ENCODE measurements at places on chromosomes 4 and X.

- no peak for DNase-seq
Measured at GRCh38 chrX:16022580-16023200, 100.7 kb upstream of the GRPR start.

DNA sequence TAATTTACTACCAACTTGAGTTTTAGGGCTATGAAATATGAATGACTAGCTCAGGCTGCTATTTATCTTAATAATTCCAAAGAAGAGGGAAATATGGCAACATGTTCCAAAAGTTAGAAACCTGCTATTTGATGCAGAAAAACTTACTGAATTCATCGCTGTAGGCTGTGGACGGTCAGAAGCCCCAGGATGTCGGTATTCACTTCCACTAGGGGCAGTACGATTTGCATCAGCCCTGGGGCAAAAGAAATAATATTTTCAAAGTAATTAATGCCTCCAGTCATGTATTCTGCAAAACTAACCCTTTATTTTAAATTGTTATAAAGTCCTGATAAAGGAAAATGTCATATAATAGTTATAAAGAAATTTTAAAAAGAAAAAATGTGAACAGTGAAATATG lies 4.5 kb downstream of the PLRG1 start:
- no peak for DNase-seq

GRCh38 chr4:171118091-171118490 lies 695.1 kb upstream of the GALNTL6 start:
- no peak for DNase-seq

DNA sequence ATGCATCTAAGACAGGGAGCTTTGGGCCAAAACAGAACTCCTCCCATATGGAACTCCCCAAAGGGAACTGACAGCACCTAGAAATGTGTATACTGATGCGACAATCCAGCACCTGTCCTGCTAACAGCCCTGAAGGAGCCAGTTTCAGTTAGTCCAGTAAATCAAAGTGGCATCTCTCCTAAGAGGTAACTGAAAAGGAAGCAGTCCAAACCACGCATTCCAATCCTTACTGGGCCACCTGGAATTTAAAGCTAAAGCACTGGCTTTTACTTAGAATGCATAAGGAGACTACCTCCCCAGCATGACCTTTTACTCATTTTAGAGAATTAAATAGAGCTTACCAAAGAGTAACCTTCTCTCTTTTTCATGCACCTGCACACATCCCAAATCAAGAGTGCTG lies 586.8 kb upstream of the PITX2 start:
- no peak for DNase-seq

GRCh38 chr4:75030649-75031235 lies 97.8 kb downstream of the PARM1 start:
- DNase-seq, result no peak

DNA sequence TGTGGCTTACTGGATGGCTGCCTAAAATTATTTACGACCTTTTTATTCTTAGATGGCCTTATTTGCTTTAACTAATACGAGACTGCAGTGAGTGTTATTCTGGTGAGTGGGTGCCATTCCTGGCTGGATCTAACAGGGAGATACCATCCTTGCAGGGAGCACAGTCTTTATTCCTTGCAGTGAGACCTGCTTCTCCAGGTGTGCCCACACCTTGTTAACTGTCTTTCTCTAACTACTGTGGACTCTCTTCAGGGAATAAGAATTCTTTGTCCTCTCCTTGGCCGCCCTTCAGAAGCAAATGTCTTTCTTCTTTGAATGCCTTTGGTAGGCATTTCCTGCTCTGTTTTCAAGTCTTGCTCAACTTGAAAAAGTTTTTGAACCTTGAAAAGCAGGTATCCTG lies 34.1 kb upstream of the STOX2 start:
- no peak for DNase-seq

DNA sequence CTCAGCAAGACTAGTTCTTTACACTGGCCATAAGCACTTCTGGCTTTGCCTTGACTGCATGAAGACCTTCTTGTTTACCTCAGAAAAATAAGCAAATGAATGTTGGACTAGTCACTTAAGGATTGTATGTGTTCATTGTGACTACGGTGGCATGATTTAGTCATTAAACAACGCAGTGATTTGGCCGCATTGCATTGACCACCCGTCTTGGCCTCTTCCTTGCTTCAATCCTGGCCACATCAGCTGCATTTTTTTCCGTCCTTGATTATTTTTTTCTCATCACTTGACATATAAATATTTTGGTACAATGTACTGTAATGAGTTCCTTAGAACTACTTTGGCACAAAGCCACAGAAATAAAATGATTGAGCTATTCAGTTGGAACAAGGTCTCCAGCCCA lies 656.2 kb downstream of the RAB28 start:
- no peak for DNase-seq

DNA sequence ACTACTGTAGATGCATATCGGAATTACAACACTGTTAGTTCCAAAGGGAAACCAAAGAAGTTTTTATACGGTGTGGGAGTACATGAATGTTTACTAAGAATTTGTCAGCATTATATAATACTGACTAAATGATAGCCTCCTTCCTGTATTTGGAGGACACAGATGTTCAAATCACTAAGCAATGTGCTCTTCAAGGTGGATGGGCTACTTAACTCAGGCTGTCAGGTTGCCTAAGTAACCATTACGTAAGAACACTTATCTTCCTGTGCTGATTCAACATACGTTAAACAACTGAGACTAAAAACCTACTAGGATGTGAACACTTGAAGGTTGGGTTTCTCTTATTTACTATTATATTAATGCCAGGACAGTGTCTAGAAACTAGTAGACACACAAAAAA lies 81.9 kb upstream of the HPGD start:
- DNase-seq, result no peak

DNA sequence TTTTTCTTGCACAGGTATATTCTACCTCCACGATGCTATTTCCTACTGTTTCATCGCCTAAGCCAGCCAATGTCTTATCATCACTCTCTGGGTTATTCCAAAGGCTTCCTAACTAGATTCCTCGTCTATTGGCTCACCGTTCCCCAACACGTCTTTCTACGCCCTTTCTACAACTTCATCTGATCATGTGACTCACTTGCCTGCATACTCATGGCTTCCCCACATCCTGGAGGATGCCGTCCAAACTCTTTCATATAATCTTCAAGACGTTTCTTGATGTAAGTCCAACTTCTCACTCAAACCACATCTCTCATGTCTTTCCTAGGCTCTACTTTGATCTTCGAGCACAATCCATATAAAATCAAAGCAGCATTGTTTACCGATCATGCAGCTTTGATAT lies 322.0 kb upstream of the PPARGC1A start:
- no peak for DNase-seq

GRCh38 chr4:177250056-177250696 lies 59.5 kb upstream of the NEIL3 start:
- peak; percentile 81 for DNase-seq

- DNase-seq, result no peak
Measured at GRCh38 chr4:337932-338758, 531 bp downstream of the ZNF141 start.
